ENCODE measurements at places on chromosomes 6 and 20.

GRCh38 chr20:21826976-21827375, 121.5 kb downstream of the PAX1 start:
- DNase-seq, result no peak

DNA sequence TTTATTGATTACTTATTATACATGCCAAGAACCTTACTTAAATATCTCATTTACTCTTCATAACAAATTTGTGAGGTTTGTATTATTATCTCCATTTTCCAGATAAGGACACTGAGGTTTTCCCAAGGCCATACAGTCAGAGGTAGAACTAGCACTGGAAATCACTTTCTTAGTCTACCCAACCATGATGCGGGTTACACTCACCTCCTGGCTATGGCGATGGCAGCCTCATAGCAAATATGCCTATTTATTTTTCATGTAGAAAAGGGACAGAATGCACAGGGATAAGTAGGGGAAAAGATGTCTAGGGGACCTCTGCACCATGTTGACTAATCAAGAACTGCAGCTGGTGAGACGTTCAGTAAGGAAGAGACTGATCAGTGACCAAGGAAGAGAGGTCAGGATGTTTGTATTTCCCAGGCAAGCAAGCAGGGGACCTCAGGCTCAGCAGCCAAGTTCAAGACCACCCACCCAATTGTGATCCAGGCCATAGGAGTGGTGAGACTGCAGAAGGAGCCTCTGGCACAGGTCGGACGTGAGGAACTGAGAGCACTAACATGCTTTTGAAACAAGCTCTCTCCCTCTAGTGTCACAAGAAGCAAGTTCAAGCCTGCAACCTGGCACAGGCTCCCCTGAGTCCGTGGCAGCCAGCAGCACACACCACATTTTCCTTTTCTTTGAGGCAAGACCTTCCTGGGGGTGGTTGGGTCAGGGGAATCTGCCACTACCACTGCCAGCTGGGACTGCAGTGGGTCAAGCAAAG, 97.8 kb downstream of the GMPR start:
- no peak for DNase-seq

- no peak for DNase-seq
Observed at GRCh38 chr6:27214126-27214601, 33.3 kb upstream of the PRSS16 start.

GRCh38 chr6:170136541-170137175, 154.2 kb downstream of the DLL1 start:
- no peak for DNase-seq

DNA sequence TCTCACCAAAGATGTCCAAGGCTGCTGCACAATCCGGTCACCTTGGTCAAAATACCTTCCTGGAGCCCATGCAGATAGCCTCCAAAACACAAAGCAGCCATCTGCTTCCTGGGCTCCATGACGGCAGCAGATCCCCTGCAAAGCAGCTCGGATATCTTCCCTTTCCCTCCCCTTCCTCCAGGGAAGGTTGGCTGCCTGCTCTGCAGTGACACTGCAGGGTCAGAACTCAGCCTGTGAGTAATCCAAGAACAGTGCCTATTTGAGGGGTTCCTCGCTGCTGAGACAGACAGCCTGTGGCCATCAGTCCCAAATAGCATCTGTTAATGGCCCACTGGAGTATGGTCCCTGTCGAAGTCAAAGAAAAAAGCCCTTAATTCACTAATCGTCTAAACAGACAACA, 270.8 kb downstream of the PREX1 start:
- DNase-seq, result no peak

GRCh38 chr20:40810332-40811000, 121.4 kb upstream of the MAFB start:
- DNase-seq, result no peak

GRCh38 chr6:3816251-3816650, 32.9 kb upstream of the FAM50B start:
- no peak for DNase-seq

GRCh38 chr6:75852721-75853120, 103.7 kb downstream of the MYO6 start:
- DNase-seq, result no peak

- no peak for DNase-seq
Observed at GRCh38 chr6:40809627-40810026, 222.5 kb upstream of the LRFN2 start.

GRCh38 chr20:43564993-43565757, 6.3 kb downstream of the SGK2 start:
- no peak for DNase-seq

DNA sequence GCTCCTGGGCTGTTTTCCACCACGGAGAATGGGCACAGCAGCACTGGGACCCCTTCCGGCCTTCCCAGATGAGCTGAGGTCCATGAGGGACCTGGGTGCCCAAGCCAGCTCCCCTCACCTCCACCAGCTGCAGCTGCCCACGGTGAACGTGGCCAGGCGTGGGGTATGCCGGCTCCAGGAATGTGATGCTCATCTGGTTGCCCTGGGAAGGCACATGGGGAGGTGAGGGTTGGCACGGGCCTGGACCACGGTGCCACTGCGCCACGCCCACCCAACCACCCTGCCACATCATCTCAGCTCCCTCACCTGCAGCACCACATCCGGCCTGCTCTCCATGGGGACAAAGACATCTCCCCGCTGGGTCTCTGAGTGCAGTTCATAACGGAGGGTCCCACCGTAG, 23.8 kb downstream of the ADRM1 start:
- no peak for DNase-seq

DNA sequence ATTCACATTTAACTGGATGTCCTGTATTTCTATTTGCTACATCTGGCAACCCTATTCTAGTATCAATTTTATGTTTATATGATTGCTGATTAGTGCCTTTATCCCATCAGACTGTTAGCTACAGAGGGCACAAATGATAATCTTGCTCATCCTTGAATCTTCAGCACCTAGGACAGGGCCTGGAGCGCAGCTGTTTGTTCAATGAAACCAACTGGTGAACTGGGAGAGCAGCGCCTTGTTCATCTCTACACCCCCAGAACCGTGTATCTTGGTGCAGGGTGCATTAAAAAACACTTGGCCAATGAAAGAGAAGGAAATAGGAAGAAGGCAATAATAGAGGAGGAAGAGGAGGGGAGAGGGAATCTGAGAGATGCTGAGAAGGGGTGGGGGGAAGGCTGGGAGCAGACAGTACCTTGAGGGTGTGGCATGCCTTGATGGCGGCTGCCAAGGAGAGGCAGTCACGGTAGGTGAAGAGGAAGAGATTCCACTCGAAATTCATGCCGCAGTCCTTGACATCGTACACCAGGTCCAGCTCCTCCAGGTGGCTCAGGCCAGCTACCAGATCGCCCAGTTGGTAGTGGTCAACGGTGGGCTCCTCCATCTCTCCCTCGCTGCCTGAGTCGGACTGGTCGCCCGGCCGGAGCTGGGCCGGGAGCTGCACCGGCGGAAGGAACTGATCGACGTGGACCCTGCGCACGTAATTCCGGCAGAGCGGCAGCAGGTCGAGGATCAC, 15.5 kb downstream of the TMEM151B start:
- DNase-seq, result no peak

DNA sequence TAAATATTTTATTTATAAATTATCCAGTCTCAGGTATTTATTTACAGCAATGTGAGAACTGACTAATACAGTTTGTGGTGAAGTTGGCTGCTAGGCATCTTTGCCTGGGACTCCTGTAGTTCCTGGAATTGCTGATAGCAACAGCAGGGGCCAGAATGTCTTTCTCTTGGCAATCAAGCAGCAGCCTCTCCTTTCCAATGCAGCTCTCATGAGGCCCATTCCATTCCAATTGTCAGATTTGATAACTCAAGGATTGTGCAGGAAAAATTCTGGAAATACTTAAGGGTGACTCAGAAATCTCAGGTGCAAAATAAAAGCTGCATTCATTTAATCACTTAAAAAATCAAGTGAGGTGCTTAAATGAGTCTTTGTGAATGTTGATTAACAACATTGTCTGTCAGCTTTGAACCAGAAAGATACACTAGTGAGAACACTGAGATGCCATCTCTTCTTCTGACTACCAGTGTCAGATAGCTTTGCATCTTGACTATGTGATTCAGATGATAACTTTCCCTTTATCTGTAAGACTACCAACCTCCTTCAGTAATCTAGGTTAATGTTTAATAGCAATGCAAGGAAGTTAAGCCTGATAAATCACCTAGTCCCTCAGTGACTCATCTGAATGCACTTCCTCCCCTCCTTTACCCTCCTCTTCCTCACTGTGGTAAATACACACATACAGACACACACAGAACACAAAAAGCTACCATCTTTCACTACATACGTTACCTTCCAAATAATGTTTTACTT, 32.1 kb upstream of the COL21A1 start:
- no peak for DNase-seq

GRCh38 chr6:98825600-98826230, 8.7 kb upstream of the POU3F2 start:
- no peak for DNase-seq

GRCh38 chr20:14342918-14343317, 5.5 kb upstream of the FLRT3 start:
- no peak for DNase-seq

DNA sequence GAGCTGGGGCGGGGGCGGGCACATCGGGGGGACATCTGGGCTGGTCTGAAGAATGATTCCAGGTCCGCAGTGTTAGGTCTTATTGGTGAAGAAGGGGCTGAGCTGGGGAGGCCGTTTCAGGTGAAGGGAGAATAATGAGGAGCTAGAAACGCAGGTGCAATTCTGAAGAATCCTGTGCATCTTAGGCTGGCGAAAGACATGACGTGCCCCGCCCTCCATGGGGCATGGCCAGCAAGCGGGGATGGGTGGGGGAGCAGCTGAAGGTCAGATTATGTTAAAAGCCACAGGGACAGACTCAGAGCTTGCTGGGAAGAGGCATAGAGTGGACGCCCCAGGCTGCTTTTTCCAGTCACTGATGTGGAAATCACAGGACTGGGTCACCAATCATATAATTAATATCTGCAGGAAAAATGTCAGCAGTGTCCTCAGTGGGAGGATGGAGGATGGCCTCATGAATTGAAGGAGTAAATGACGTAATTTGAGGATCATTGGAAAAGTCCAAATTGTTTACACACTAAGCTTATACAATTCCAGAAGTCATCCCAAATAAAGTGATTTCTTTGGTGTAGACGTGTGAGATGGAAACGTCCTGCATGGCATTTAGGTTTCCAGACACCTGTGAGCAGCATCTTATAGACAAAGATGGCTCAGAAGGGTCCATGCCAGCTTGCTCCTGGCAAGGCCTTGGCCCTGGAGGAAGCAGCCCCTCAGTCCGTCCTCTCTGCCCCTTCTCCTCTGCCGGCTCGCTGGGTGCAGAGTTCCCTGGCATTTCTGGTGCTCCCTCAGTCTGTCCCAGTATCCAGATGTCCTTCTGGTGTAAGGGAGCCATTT, 109.6 kb upstream of the FRMD1 start:
- no peak for DNase-seq

DNA sequence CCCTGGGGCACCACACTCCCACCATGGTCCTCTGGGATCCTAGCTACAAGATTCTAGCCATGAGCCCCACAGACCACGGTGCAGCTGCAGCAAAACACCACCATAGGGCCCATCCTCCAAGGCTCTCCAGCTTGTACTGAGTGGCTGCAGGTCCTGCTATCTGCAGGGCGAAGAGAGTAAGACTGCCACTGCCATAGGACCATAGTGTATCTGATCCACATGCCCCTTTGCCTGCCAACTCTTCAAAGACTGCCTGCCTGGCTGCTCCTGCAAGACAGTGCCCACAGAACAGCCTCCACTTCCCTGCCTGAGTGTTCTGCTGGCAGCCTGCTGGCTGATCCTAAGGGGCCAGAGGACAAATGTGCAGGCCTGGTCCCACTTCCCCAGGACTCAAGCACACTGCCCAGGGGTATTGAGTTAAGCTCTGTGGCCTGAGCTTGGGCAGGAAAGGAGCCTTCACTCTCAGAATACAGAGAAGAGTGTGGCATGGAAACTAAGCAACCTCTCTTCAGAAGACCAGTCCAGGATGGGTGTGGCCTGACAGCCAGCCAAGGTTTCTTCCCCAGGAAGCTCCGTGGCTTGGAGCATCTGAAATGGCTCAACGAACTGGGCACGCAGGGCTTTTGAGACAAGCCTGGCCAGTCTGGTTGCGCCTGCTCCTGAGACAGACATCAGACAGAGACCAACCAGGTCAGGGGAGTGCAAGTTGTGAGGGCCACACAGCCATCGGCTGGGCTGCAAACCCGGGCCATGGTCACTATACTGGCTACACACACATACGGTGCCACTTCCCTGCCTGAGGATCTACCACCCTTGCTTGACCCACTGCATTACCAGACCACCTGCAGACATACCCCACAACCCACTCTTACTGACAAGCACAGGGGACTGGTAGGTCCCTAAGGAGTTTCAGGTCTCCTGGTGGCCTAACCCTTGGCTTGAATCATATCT, 54.5 kb downstream of the RNGTT start:
- DNase-seq, result no peak

GRCh38 chr20:17077030-17077429, 149.8 kb upstream of the PCSK2 start:
- DNase-seq, result no peak

GRCh38 chr20:23165307-23165750, 79.2 kb upstream of the CD93 start:
- DNase-seq, result no peak

DNA sequence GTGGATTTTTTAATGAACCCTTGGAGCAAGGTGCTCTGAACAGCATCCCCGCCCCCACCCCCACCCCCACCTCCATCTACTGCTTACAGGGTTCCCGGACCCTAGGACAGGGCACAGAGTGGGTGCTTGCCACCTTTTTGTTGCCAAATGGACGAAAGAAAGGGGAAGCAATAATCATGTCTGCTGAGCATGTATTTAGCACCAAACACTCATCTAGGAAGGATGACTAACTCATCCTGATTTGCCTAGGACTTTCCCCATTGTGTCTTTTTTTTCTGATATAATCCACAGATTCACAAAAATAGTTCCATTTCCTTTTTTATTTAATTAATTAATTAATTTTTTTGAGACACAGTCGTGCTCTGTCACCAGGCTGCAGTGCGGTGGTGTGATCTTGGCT, 1.2 kb upstream of the PLTP start:
- no peak for DNase-seq

- DNase-seq, result no peak
Observed at GRCh38 chr20:59404749-59405148, 104.3 kb downstream of the EDN3 start.

- DNase-seq, result no peak
Observed at GRCh38 chr6:108767418-108768165, 80.6 kb upstream of the ARMC2 start.

- DNase-seq, result no peak
Observed at GRCh38 chr6:15437090-15437635, 191.3 kb downstream of the JARID2 start.

DNA sequence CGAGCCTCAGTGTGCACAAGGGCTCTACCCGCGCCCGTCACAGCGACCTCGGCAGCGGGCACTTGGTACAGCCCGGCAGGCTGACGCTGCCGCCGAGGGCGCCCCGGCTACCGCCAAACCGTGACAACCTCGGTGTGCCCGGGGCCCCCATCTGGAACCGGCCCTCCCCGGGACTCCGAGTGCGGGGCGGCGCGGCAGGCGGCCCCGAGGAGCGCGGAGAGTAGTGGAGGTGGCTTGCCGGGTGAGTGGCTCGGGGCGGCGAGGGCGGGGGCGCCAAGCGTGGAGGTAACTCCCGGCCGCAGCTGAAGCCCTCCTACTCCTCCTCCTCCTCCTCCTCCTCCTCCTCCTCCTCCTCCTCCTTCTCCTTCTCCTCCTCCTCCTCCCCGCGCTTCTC, at the start of gene ISM1:
TSS of gene ISM1 (plus strand) at position 371 of the 394 bp plus-strand sequence. CDS start 503 bp downstream, outside the sequence.
- no peak for DNase-seq

Data from GM12878 (cell line).